Cerebellar nuclear complex (tissue), 1 donor: ENCODE measurements at places on chromosomes 1 and 21.

DNA sequence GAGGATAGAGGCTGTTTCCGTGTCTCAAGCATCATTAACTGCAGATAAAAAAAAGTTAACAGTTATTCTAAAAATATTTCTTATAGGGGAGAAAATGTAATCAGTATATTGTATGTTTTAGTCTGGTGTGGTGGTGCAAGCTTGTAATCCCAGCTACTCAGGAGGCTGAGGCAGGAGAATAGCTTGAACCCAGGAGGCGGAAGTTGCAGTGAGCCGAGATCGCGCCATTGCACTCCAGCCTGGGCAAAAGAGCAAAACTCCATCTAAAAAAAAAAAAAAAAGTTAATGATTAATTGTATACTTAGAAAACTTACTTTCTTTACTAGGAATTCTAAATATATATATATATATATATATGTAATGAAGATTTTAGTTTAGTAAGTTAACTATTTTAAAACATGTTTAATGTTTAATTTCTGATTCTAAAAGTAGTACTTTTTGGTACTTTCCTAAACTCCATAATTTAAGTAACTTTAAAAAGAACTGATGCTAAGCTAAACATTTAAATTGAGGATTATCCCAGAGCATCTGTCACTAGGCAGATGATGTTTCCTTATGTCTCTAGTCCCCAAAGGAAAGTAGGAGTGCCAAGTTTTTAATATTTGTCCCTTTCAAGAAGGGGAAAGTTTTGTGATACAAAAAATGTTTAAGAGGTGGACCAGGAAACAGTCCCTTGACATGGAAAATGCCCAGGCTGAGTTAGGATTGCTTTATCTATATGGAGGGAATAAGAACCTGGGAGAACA, 66.3 kb downstream of the DYRK1A start:
- no peak for DNase-seq

- DNase-seq, result no peak
These were observed 1.9 kb downstream of the TNFAIP8L2 start for GRCh38 chr1:151158326-151158725.

DNA sequence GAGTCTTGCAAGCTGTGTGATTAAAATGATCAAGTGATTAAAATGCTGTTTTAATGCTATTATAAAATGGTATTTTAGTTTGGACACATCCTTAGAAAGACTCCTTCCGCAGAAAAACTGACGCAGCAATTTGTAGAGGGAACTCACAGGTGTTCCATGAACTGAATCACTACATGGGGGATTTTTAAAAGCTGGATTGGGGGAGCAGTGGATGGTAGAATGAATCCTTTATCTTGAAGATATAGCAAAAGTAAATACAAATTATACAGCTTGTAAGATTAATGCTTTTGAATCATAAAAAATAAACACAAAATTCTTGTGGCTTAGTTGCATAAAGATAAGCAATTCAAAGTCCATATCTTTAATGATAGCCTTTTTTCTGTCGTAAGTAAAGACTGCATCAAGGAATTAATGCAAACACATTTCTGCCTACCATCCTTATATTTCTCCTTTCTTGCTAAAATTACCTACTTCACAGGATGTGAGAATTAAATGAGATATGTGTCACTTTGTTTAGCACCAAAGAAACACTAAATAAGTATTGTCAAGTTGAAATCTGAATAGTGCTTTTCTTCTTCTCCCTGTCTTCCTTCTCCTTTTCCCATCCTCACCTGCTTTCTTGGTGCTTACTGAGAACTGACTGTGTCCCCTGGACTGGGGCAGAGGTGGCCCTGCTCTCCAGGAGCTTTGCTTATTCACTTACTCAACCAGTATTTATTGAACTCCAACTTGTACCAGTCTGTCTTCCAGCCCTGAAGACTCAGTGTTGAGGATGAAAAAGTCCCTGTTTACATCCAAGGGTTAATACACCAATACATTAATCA, 61.5 kb upstream of the F3 start:
- DNase-seq, result no peak

DNA sequence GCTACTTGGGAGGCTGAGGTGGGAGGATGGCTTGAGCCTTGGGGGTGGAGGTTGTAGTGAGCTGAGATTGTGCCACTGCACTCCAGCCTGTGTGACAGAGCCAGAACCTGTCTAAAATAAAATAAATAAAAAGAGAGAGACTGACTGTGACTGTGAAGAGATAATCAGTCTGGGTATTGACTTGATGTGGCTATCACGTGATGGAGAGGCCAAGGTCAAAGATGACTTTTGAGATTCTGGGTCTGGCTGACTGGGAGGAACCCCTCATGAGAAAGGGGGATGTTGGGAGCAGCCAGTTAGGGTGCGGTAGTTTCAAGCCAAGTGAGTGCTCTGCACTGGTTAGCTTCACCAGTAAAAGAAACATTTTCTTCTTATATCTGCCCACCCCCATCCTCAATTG, 66.8 kb downstream of the CDC14A start:
- DNase-seq, result no peak

DNA sequence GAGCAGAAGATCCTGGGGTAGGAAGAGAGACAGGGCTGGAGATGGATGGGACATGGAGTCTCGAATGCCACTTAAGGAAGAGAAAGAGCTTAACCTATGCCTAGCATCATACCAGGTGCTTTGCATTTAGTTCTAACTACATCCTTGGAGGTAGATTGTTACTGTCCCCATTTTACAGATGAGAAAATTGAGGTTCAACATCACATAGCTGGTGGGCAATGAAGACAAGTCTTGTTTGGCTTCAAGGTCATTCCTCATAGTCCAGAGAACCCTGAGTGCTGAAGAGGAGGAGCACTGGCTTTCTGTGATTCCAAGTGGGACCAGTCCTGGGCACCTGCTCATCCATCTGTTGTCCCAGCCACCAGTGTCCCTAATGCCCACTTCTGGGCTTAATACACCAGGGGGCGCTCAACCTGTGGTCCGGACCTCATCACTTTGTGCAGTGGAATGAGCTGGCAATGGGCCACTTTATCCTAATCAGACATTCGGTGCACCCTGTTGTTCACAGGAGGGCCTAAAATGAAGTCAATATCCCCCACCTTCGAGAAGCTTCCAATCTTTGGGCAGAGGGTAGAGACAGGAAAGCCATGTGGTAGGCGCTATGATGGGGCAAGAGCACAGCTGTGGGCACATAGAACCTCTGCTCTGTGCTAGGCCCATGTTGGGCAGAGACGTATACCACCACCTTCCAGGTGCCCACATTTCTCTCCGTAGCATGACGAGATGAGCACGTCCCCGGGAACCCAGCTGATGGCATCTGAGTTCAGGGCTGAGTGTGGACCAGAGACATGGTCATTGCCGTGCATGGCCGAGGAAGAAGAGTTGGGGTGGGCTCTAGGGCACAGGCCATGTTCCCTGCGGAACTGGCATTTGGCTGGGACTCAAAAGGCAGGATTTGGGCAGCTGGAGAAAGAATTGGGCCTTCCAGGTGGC, 9.2 kb downstream of the RPS6KA1 start:
- DNase-seq, result no peak

DNA sequence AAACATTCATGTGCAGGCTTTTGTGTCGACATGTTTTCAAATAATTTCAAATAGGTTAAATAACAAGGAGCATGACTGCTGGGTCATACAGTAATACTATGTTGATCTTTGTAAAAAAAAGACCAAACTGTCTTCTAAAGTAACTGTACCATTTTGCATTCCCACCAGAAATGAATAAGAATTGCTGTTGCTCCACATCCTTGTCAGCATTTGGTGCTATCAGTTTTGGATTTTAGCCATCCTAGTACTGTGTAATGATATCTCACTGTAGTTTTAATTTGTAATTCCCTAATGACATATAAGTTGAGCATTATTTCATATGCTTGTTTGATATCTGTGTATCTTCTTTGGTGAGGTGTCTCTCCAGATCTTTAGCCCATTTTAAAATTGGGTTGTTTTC, 11.6 kb downstream of the UROD start:
- DNase-seq, result no peak

DNA sequence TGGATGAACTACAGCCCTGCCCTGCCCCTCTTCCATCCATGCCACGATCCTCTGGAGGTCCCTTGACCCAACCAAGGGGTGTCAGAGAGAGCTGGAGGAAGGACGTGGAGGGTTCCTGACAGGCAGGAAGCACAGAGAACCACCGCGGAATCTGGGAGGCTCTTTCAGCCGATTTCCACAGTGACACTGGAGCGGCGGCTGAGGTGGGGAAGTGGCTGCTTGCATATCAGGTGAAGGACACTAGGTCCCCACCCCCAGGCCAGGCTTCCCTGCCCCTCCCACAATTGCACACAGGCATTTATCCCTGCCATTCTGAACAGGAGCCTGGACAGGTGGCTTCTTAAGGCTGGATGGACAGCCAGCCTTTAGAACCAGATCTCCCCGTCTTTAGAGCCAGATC, 17.5 kb downstream of the LRRC71 start:
- no peak for DNase-seq

GRCh38 chr1:224447251-224447650, 12.7 kb upstream of the WDR26 start:
- no peak for DNase-seq
